GM13977 (cell line): ENCODE measurements at places on chromosomes 2 and 18.

GRCh38 chr2:61677306-61677705 lies 139.2 kb upstream of the XPO1 start:
- no peak for DNase-seq

GRCh38 chr18:44968336-44968735 lies 287.6 kb downstream of the SETBP1 start:
- DNase-seq: no peak

- peak; percentile 62 for DNase-seq
Measured at GRCh38 chr2:65390134-65390533, 42.3 kb downstream of the SPRED2 start.

GRCh38 chr2:95376311-95377215 lies 25.9 kb upstream of the FAHD2A start:
- DNase-seq: no peak

DNA sequence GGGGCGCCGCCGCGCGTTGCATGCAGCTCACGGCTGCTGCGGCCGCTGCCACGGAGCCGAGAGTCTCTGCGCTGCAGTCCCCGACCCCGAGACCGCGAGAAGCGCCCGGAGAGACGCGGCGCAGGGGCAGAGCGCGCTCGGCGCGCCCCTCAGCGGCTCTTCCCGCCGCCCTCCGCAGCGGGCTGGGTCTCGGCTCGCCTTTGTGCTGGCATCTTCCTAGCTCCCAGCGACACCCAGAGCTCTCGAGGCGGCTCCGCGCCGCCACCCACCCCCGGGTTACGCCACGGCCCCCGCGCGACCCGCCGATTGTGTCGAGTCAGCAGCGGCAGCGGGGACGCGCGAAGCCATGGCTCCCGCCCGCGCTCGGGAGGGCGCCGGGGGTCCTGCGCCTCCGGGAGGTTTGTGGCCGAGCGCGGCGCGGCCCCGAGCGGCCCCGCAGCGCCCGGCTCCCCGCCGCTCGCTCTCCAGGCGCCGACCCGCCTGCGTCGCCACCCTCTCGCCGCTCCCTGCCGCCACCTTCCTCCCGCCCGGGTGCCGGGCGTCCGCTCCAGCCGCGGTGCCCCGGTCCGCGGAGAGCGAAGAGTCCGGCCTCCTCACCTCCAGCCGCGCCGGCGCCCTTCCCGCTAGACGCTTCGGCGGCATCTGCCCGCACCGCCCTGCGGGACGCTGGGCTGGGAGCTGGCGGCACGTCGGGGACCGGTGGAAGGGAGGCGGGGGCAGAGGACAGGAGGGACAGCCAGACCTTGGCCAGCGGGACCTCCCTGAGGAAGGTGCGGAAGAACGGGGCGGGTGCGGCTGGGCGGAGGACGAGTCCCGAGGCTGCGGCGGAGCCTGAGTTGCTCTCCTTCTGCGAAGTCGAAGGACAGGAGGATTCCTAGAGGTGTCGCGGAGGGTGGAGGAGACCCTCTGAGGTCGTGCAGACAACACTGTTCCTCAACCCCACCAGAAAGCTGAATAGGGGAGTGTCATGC lies 46.3 kb upstream of the CCDC150 start:
- DNase-seq: peak; percentile 84

GRCh38 chr2:175852879-175853615 lies 149.0 kb downstream of the LNPK start:
- DNase-seq: no peak

DNA sequence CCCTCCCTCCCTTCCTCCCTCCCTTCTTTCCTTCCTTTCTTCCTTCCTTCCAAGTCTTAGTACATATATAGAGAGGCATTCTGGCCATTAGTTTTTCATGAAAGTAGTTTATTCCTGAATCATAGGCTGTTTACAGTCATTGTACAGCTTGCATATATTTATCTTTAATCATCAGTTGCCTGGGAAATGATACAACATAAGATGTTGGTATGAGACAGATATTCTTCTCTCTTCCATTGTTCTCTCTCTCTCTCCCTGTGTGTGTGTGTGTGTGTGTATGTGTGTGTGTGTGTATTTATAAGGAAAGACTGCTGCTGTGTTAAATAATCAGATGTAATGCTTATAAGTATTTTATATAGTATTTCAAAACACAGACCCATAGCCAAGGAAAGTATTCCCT lies 289.8 kb upstream of the UBE2E3 start:
- DNase-seq: no peak

- no peak for DNase-seq
Measured at GRCh38 chr18:532018-532417, 31.5 kb upstream of the COLEC12 start.

- DNase-seq: no peak
Measured at GRCh38 chr2:8310557-8311455, 371.1 kb upstream of the ID2 start.

DNA sequence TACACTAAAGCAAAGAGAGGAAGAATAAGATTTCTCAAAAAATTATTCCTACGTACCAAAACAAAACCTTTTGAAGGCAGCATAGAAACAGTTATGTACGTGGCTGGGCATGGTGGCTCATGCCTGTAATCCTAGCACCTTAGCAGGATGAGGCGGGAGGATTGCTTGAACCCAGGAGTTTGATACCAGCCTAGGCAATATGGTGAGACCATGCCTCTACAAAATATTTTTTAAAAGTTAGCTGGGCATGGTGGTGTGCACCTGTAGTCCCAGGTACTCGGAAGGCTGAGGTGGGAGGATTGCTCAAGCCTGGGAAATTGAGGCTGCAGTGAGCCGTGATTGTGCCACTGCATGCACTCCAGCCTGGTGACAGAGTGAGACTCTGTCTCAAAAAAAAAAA lies 14.9 kb upstream of the CYP26B1 start:
- DNase-seq: no peak

DNA sequence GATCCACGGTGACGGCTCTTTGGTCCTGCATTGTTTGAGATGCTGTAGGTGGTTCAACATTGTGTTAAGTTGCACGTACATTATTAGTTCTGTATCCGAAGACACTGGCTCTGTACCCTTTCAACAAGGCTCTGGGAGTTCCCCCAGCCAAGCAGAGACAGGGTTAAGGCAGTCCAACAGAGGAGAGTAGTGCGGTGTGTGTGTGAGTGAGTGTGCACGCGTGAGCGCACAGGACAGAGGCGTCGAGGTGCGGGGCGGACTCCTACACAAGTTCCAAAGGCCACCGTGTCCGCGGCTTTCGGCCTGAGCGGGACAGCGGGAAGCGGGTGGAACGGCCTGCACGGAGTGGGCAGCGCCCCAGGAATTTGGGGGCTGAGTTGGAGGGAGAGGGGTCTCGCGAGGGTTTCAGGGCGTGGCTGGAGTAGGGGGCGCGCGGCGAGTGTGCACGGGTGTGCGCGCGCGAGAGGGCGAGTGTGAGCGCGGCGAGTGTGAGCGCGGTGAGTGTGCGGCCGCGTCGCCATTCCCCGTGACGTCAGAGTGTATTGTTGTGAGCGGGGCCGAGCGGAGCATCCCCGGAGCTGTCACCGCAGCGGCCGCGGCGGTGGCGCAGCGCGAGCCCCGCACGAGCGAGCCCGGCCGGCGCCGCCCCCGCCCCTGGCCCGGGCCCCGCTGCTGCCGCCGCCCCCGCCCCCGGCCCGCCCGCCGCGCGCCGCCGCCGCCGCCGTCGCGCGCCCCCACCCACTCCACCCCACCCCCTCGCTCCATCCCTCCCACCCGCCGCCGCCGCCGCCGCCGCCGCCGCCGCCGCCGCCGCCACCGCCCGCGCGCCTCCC lies at the start of gene ASXL3:
Gene ASXL3 (plus strand): TSS at position 535 of the 833 bp plus-strand sequence. CDS start 413 bp downstream, outside the sequence.
- peak; percentile 65 for DNase-seq

DNA sequence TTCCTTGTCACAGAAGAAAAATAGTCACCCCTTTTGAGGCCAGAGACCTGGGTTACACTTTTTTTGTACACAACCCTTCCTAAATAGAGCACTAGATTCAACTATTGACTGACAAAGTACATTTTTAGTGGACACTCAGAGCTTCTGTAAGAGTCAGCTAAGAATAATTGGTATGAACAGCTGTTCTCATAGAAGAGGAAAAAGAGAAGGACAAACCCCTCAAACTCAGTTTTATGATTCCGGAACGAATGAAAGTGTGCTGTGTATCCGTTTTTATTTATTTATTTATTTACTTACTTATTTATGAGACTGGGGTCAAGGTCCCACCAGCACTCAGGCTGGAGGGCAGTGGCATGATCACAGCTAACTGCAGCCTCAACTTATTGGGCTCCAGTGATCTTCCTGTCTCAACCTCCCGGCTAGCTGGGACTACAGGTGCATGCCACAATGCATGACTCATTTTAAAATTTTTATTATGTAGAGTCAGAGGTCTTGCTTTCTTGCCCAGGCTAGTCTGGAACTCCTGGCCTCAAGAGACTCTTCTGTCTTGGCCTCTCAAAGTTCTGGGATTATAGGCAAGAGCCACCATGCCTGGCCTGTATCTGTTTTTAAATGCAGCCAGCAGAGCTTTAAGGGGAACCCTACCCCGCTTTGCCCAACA lies 36.0 kb upstream of the FZD5 start:
- DNase-seq: no peak

DNA sequence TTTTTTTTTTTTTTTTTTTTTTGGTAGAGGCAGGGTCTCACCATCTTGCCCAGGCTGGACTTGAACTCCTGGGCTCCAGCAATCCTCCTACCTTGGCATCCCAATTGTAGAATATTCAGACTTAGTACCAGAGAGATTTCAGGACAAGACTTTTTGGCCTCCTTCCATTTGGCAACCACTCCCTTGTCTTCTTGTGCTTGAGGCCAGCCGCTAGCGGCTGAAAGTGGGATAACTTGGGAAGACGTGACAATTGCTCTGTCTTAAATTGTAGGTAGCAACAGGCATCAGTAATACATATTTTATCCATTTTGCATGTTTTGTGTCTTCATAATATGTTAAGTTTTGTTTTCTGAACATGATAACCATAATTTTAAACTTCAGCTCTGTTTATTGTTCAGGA lies 53.3 kb upstream of the TTN start:
- DNase-seq: no peak

- DNase-seq: no peak
Measured at GRCh38 chr2:185813707-185814106, 75.1 kb downstream of the FSIP2 start.

DNA sequence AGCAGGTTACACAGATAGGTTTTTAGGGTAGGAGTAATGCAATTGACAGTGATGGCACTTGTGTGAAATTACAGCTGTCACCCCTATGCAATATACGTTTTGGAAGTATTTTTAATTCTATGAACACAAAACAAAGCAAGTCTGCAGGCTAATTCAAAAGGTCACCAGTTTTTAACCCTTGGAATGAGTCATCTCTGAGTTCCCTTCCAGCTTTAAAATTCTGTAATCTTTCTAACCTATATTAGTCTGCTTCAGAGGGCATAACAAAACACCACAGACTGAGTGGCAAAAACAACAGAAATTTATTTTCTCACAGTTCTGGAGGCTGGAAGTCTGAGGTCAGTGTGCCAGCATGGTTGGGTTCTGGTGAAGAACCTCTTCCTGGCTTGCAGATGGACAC lies 596.9 kb upstream of the HNMT start:
- no peak for DNase-seq

GRCh38 chr2:111149882-111150455 lies 29.3 kb downstream of the BCL2L11 start:
- DNase-seq: no peak

DNA sequence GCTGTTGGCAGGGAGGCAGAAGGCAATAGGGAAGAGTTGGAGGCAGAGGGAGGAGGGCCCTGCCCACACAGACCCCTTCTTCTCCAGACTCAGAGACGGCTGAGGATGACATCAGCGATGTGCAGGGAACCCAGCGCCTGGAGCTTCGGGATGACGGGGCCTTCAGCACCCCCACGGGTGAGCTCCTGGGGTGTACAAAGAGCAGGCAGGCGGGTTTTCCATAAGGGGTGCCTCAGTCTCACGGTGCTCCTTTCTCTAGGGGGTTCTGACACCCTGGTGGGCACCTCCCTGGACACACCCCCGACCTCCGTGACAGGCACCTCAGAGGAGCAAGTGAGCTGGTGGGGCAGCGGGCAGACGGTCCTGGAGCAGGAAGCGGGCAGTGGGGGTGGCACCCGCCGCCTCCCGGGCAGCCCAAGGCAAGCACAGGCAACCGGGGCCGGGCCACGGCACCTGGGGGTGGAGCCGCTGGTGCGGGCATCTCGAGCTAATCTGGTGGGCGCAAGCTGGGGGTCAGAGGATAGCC lies 10.0 kb downstream of the SPEG start:
- DNase-seq: no peak

DNA sequence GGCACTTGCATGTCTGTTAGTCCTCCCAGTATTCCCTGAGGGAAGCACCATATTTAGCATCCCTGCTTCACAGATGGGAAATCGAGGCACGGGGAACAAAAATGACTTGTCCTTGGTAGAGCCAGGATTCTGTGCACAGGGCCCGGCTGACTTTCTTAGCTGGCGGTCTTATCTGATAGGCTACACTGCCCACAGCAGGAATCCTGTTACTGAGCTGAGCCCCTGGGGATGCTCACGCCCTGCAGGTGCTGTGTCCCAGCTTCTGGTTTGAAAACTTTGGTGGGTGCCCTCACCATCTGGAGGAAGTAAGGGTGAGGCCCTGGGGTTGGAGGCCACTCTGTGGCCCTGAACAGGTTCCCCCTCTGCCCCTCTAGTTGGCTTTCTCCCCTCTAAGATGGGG lies 68.4 kb upstream of the MCFD2 start:
- no peak for DNase-seq

GRCh38 chr2:207143215-207144172 lies 22.3 kb downstream of the KLF7 start:
- no peak for DNase-seq

DNA sequence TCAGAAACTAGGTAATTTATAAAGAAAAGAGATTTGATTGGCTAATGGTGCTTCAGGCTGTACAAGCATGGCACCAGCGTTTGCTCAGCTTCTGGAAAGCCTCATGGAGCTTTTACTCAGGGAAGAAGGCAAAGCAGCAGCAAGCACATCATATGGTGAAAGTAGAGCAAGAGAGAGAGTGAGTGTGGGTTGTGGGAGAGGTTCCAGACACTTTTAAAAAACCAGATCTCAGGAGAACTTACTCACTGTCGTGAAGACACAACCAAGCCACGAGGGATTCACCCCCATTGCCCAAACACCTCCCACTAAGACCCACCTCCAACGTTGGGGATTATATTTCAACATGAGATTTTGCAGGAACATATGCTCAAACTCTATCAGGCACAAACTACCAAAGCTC lies 554.6 kb upstream of the TNP1 start:
- no peak for DNase-seq

- DNase-seq: no peak
Measured at GRCh38 chr2:95050385-95051300, 25.1 kb downstream of the MAL start.

GRCh38 chr2:115524452-115524851 lies 1082.0 kb downstream of the DPP10 start:
- DNase-seq: no peak

- DNase-seq: no peak
Measured at GRCh38 chr2:96579422-96579821, 42.9 kb downstream of the ARID5A start.

GRCh38 chr2:145593991-145594614 lies 1074.2 kb upstream of the ZEB2 start:
- DNase-seq: no peak

GRCh38 chr2:145530653-145531052 lies 1010.7 kb upstream of the ZEB2 start:
- no peak for DNase-seq

DNA sequence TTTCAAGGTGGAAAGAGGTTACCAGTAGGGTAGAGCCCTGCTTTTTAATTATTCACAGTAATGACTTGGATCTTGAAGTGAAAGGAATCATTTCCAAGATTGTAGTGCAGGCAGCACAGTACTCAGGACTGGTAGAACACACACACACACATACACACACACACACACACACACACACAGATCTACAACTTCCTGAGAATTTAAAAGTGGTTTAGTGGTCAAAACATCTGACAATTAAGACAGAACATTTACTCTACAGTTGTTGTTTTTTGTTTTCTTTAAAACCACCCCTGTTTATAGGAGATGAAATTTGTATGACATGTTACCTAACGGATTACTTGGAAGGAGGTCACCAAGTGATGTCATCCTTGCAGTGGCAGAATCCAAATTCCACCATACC lies 146.7 kb upstream of the VRK2 start:
- no peak for DNase-seq
